ENCODE measurements at places on chromosomes 12 and 14.

GRCh38 chr14:105940534-105941225 is 414.3 kb downstream of the TMEM121 start:
- no peak for DNase-seq

DNA sequence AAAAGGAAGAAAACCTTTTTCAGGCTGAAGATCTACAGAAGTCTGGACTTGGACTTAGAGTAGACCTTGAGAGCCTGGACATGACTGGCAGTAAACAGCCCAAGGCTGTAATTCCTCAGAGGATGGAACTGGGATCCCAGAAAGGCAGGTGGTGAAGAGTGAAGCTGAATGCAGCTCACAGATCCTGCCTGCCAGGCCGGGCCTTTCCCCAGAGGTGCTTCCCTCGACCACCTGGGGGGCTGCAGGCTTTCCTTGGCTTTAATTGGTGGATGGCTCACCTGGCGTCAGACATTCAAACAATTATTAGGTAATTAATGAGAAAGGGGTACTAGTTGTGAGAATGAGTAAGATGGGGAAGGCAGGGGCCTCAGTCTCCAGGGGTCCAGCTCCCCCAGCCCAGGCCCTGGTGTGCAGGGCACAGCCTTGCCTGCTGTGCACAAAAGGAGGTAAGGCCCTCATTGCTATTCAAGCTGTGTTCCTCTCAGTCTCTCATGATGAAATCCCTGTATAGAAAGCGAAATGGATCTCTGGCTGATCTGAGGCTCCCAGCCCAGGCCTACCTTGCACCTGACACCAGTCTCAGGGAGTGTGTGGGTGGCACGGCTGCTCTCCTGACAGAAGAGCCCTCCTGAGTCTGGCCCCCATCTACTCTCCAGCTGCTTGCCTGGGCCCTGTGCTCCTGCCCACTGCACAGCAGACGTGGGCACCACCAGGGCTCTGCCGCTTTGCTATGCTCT is 63.0 kb upstream of the TCL1A start:
- DNase-seq, result no peak

DNA sequence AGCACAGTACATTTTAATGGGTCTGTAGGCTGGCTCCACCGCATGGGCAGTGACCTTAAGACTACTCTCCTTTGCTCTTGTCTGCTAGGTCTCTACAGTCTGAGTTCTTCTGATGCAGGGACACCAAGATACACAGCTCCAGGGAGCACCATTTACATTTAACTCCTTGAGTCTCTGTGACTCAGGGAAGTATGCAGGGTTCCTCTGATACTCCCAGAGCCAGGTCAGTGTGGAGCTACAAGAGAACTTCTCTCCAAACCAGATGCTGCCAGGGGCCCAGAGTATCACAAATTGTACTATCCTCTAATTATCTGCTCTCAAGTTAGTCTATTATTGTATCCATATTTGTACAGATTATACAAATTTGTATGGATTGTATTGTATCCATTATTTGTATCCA is 15.2 kb downstream of the ZFP36L1 start:
- no peak for DNase-seq

- no peak for DNase-seq
These were observed 515.1 kb downstream of the RPL10L start for GRCh38 chr14:46136456-46136855.

DNA sequence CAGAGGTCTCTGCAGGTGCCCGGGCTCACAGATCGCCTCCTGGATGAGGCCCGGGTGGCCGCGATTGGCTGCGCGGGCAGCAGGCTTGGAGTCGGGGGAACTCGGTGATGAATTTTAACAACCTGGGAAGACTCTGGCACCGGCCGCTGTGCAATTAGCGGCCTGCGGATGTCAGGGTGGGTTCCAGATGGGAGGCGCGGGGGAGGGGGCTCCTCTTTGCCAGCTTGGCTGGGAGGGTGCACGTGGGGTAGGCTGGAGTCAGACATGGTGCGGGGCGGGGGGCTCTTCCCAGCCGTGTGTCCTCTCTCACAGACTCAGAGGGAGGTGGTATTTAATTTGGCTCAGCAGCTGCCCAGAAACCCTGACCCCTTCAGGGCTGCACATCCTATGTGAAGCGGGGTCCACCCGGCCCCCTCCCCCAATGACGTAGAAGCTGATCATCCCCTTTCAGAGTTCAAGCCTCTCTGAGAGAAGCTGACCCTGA is 81.4 kb downstream of the KIF26A start:
- no peak for DNase-seq

- DNase-seq, result no peak
These were observed 7.1 kb upstream of the PNMA1 start for GRCh38 chr14:73721101-73721821.

DNA sequence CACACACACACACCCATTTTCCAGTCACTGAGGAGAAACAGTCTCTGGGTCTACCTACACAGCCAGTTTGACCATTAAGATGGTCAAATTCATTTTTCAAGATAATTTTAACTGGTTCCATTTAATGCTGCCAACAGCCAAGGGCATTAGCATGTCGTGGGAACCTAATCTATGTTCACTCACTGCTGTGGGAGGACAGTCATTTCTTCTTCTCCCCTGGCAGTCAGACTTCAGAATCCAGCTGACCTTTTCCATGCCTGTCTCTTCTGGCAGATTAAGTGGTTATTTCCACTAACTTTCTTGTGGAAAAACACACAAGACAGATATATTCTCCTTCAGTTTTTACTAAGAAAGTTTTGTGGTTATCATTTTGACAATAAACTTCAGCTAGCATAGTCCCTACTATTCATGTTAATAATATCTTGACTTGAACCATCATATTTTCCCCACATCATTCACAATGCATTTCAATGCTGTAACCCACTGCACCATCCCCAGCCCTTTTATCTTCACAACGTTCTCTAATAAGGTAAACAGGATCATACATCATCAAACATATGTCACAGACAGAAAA is 82.2 kb downstream of the DAD1 start:
- DNase-seq, result no peak

DNA sequence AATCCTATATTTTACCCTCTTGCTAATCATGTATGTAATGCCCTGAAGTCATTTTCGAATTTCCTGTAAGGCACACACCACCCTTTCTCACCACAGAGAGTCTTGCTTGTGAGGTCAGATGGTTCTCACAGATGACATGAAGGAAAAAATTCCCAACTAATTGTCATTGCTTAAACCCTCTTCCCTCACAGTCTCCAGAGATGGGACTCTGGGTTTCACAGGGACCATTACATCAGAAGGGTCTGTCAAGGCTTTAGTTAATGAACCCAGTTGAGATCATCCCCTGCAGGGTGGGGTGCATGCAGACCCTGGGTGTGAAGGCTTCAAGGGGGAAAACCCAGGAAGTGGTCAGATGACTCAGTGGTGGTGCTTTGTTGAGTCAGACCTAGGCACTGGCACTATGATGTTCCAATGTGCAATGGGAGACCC is 229.6 kb downstream of the BCAT1 start:
- no peak for DNase-seq

GRCh38 chr12:99901181-99901580 is 83.6 kb downstream of the ANKS1B start:
- no peak for DNase-seq

DNA sequence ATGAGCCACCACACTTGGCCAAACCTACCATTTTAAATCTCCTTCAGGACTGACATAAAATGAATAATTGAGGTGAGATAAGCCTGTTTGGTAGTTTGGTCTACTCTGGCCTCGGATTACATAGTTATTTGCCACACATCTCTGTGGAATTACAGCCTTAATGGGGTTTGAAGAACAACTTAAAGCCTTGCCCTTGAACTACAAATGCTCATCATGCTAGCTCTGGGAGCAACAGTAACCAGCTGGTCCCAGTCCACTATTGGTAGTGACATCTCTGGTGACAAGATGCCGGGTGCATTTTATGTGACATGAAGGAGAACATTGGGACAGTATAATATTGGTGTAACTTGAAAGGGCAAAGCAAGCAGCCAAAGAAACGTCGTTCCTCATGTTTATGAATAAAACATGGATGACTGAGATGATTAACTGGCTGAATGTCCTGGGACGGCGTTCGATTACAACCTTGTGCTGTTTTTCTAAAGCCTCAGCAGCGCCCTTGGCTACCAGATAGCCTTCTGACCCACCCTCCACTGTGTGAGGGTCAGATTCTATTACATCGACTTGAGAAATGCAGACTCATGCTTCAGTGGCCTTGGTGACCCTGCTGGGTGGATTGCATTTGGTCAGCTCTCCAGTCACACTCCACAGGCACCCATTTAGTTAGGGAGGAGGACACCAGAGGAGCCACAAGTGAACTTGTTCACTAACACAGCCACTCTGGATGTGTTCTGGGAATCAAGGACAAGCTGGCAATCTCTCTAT is 41.5 kb downstream of the BEST3 start:
- no peak for DNase-seq

Data from HFFc6 (cell line).